Left kidney (tissue), 8 donors: ENCODE measurements at places on chromosomes 16 and 17.
A peak's percentile ranks its signal among the peaks of the same experiment; 100 is the strongest.

- no peak for DNase-seq
Observed at GRCh38 chr16:84314373-84314772, 19.7 kb downstream of the WFDC1 start.

- no peak for DNase-seq
Observed at GRCh38 chr16:87392821-87393679, 914 bp downstream of the MAP1LC3B start.

DNA sequence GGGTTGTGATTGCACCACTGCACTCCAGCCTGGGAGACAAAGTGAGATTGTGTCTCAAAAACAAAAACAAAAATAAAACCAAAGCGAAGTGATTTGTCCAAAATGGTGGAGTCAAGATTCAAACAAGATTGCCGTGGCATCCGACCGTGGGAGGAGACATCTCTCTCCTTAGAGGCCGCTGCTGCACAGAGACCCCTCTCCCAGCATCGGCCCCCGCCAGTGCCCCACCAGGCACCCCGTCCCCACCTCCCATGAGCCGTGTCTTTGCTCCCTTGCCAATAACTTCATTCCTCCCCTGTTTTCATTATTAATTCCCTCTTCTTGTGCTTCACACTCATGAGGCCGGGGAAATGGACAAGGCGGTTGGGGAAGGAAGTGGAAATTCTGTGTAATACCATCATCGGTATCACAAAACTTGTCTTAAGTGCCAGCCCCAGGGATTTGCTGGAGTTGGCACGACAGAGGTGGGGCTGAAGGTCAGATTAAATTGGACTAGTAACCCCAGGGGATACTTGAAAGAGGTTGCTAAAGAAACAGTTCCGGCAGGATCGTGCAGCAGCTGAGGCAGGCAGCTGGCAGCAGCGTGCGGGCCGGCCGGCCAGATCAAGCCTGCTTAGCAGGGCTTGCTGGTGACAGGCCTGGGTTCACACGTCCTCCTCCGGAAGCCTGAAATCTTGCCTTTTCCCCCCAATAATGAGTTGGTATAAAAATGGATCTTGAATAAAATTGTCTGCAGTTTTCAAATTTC, 66.8 kb downstream of the RTN4RL1 start:
- DNase-seq, result no peak

GRCh38 chr16:72203401-72203800, 31.4 kb upstream of the PMFBP1 start:
- no peak for DNase-seq

DNA sequence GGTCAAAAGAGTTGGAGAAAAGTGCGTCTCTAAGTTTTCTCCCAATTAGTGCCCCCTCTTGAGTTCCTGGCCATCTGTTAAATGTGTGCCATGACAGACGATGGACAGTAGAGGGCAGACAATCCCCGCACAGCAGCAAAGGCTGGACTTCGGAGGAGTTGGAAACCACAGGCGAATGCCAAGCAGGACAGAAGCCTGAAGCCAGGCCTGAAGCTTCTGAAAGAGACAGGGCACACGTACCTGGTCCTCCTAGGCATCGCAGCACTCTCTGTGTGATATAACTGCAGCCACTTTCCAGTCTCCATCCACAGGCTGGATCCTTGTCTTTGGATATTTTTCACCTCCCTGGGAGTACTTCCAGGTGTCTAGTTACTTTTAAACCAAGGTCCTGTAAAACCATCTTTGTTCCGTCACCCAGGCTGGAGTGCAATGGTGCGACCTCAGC, 14.5 kb downstream of the C17orf100 start:
- peak; percentile 77 for DNase-seq

GRCh38 chr16:84569382-84569987, 48.4 kb downstream of the COTL1 start:
- no peak for DNase-seq

DNA sequence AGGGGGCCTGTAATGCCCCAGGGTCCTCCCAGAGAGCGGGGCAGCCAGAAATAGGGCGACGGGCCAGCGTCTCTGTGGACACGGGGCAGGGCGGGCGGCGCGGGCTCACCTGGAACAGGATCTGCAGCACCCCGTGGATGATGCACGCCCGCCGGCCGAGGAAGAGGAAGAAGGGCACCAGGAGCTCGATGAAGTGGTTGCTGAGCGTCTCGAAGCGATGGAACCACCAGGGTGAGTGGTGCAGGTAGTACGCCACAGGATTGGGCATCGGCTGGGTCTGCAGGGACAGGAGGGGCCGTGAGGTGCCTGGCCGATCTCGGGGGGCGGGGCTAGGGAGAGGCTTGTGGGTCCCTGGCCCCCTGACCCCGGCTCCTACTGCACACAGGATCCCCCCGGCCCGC, 78.9 kb upstream of the GNG13 start:
- DNase-seq, result no peak

- no peak for DNase-seq
Observed at GRCh38 chr17:49572226-49572625, 3.4 kb upstream of the NXPH3 start.

- no peak for DNase-seq
Observed at GRCh38 chr16:48949636-48950035, 332.0 kb downstream of the CBLN1 start.

- no peak for DNase-seq
Observed at GRCh38 chr17:82804442-82805191, 35.2 kb downstream of the ZNF750 start.

DNA sequence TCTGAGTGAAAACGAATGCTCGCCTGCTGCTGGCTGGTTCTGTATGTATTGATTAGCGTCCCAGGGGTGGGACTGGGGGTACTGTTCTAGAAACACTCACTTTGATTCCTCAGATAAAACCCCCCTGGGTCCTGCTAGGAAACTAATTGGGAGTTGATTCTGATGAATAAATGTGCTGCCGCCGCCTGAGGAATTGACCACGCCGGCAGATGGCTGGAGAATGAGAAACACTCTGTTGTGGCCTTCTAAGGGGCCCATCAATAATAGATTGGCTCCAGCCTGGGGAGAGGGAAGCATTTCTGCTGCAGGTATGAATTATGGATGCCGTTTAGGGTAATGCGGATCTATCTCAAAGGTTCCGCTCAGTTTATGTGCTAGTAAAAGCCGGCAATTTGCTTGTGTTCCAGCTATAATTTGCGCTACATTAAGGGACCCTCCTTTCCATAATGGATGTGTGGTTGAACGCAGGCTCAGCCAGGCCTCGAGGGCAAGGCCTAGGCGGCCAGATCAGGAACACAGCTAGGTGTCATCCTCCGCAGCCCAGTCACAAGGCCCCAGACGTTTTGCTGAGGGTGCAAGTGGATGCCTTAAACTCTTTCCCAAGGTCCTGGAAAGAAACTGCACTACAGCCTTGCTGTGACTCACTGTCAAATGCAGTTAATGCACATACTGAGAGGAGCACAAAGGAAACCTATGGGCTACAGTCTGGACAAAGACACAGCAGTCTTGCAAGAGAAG, 132.2 kb upstream of the HS3ST2 start:
- no peak for DNase-seq

- no peak for DNase-seq
Observed at GRCh38 chr17:65711671-65712276, 150.3 kb upstream of the AXIN2 start.

GRCh38 chr16:59864981-59865666, 1131.0 kb upstream of the GOT2 start:
- DNase-seq, result no peak

DNA sequence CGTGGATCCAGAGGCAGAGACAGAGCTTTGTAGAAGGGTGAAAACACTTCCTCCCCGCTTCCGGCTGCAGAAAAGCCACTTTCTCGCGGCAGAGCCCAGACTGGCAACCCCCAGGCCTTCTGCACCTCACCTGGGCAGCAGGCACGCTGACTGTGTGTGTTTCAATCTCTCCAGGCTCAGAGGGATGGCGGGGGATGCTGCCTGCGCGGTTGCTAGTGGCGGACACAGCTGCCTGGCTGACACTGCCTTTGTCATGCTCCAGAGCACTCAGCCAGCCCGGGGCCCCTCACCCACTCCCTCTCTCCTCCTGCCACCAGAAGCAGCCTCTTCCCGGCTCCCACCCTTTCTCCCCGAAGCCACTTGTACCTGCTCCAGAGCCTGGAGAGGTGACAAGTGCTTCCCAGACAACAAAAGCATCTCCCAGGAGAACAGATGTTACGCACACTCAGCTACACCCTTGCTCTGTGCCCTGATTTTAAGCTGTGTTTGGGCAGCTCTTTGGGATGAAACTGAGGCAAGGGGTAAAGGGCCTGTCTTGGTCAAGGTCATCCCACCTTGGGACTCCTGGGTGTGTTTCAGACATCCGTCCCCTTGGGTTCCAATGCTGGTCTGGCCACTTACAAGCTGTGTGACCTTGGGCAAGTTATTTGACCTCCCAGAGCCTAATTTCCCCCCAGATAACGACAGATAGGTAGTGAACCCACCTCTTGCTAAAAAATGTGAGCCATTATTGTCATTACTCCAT, 9.2 kb upstream of the GLIS2 start:
- DNase-seq, result no peak

- no peak for DNase-seq
Observed at GRCh38 chr16:75632857-75633256, 9.8 kb upstream of the ADAT1 start.

DNA sequence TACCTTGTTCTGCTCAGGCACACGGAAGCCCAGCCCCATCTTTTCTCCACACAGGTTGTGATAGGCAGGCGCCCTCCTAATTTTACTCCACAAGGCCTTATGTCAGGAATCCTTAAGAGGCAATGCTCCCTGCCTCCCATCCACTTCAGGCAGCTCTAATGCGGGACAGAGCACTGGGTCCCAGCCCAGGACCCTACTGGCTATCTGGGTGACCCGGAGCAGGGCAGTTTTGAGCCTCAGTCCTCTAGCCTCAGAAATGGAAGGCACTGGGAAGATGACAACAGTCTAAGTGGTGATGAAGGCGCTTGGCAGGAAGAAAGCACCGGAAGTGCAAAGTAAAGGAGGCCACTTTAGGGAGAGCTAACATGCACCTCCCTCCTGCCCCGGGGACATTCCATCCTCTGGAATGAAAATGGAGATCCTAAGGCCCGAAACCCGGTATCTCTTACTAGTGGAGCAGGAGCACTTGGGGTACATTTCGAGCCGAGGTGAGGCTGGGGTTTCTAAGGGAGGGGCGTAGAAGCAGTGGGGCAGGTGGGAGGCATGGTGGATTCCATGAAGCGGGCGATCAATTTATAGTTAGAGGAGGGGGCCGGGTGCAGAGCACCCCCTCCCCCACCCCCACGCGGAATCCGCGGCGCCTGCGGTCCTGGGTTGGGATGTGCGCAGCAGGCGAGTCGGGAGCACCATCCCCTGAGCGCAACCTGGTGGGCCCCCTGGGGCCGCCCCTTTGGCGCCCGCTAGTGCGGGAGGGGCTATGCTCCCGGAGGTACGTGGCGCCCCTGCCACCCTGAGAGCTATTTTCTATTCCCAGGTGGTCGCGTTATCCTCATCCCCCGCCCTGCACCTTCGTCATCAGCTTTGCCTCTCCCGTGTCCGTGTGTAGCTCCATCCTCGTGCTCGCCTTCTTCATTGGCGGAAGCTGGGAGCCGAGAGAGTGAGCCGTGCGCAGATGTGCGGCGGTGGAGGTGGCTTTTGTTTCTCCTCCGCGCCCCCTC, 4.9 kb downstream of the MT1F start:
- DNase-seq, result no peak

DNA sequence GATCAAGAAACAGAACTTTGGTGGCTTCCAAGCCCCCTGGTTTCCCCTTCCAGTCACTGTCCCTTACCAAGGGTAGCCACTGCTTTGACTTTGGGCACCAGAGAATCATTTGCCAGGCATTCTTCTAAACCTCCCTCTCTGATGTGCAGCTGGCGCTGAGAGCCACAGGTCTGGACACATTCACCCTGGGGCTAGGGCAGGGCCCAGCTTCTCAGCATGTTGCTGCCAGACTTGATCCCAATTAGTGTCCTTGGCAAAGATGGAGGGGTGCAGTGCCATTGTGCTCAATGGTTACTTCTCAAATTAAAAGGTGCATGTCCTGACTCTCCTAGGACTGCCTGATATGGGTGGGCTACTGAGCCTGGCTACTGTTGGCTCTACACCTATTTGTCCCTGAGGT, 7.6 kb upstream of the SLC47A2 start:
- no peak for DNase-seq
